Psoas muscle (tissue), 8 donors: ENCODE measurements at places on chromosomes 4 and X. TPM values are rescaled to one million over a fixed set of nuclear protein-coding genes. Genes with fewer than 3 reads are reported as not detected.
A peak's percentile ranks its signal among the peaks of the same experiment; 100 is the strongest.

The SFRP2 gene
- 2.6 TPM for total RNA-seq

The TMPRSS11F gene
- not detected for total RNA-seq

The LRCH2 gene
- 0.22 TPM for total RNA-seq

The SLC9B2 gene
- 8.6 TPM for total RNA-seq

The SOX3 gene
- not detected for total RNA-seq

The LDOC1 gene
- total RNA-seq, result 1.8 TPM

The CXCL9 gene
- 0.44 TPM for total RNA-seq

The WAS gene
- total RNA-seq, result 2.9 TPM

The PDLIM3 gene
- 5,341 TPM for total RNA-seq

DNA sequence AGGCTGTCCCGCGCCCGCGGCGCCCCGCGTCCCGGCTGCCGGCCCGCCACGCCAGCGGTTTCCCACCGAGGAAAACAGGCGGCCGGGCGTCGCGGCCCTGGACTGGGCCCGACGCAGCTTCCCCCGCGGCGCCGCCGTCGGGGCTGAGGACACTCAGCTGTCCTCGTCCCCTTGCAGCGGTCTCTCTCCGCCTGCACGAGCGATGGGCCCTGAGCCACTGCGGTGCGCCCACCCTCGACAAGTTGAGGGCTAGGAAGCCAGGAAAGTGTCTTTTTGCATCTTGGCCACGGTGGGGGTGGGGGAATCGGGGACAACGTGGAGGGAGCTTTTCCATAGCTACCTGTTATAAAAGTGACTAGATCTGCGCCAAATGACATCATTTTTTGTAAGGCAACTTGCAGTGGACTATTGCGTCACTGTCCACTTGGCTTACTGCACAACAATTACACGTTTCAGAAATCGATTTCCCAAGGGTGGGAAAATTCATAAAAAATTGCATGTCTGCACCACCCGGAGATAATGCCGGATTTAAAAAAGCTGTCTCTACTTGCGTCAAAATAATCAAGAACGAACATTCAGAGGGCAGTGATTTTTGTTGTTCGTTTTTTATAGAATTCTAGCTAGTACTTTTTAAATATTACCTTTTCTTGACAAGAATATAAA is 1.1 kb downstream of the KLHL15 start:
- no peaks in the 10 kb centered on the region for H3K36me3 ChIP-seq
- H3K4me1 ChIP-seq, result no peaks in the 10 kb centered on the region
- H3K27me3 ChIP-seq, result peaks cover 15% of the 10 kb centered on the region
- peak overlapping the region; percentile 85 for H3K4me3 ChIP-seq

GRCh38 chr4:43754566-43754965 is 694.0 kb downstream of the KCTD8 start:
- H3K4me1 ChIP-seq, result no peaks in the 10 kb centered on the region
- DNase-seq, result no peak
- no peaks in the 10 kb centered on the region for H3K36me3 ChIP-seq
- no peak overlapping the region for H3K4me3 ChIP-seq

GRCh38 chr4:113173793-113174264 is 124.4 kb downstream of the ANK2 start:
- no peak overlapping the region for H3K4me3 ChIP-seq
- no peak for DNase-seq
- H3K27ac ChIP-seq, result no peak overlapping the region
- no peaks in the 10 kb centered on the region for H3K27me3 ChIP-seq
- peaks cover 23% of the 10 kb centered on the region for H3K4me1 ChIP-seq
- H3K36me3 ChIP-seq, result no peaks in the 10 kb centered on the region

DNA sequence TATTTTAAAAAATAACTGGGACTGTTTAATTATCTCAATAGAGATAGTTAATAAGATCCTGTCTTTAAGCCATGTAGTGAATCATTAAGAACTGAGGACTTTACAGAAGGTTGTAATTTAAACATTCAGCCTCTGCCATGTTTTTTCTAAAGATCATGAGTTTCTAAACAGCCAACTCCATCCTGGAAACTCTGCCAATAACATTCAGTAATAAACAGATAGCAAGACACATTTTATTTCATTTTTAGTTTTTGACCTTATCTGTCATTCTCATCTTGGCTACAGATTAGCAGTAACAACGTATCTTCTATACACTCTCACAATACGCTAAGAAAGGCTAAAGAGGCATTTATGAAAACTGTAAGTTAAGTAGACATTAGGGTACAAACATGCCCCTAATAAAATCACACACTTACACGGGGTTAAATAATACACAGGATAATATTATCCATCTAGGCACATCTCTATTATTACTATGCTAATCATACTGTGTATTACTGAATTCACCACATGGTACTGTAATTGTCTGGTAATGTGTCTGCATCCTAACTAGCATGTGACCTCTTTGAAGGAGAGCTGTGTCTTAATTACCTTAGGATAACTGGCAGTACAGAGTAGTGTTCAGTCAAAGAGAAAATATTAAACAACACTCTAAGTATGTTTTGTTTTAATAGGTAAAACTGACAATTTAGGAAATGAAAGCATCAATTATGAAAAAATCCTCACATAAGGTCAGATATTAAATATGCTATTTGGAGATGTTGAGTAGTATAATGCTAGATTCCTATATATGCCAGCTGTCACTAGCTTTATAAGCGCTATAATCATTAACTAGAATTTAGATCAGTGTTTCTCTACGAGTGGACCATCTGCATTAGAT is 122.4 kb upstream of the NAP1L5 start:
- peak overlapping the region; percentile 77 for H3K4me3 ChIP-seq
- no peak for DNase-seq
- H3K27ac ChIP-seq, result peak overlapping the region; percentile 24

DNA sequence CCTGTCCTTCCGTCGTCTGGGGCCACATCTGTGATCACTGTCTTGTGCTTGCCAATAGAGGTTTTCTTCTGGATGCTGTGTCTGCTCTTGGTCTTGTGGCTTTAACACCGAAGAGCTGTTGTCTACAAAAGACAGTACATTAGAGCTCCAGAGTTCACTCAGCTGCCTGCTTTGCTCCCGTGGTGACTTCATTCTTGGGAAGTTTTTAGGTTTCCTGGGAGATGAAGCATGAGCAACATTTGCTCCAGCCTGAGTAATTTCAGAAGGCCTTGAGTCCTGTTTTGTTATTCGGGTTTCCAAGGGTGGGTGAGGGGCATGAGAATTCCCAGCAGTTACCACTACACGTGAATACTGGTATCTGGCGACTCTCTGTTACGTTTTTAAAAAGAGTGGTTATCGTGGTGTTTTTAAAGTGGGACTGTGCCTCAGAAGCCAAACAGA is 189.2 kb downstream of the SHROOM3 start:
- H3K4me3 ChIP-seq, result no peak overlapping the region
- H3K4me1 ChIP-seq, result no peaks in the 10 kb centered on the region

- no peaks in the 10 kb centered on the region for H3K27me3 ChIP-seq
- H3K36me3 ChIP-seq, result no peaks in the 10 kb centered on the region
- no peak overlapping the region for H3K27ac ChIP-seq
- peaks cover 9% of the 10 kb centered on the region for H3K4me1 ChIP-seq
- DNase-seq, result no peak
Observed at GRCh38 chr4:109879081-109879480, 31.2 kb downstream of the LRIT3 start.

DNA sequence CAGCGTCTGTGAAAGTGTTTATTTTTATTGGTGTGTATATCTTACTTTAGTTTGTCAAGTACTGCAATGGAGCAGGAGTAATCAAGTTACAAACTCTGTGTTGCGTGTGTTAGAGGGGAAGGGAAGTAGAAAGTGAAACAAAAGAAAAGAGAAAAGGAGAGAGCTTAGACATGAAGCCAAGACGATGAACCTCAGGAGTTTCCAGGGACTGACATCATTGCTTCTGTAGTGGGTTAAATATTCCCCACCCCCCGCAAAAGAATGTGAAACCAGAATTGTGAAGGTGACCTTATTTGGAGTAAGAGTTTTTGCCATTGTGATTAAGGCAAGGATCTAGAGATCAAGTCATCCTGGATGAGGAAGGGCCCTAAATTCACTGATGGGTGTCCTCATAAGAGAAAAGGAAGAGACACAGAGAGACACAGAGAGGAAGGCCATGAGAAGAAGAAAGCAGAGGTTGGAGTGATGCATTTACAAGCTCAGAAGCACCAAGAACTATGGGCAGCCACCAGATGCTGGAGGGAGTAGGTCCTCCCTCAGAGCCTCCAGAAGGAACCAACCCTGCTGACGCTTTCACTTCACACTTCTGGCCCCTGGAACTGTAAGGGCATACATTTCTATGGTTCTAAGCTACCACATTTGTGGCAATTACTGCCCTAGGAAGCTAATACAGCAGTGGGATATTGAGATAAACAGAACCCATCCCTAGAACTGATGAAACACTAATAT is 173.6 kb upstream of the SFRP2 start:
- H3K27me3 ChIP-seq, result no peaks in the 10 kb centered on the region
- no peak overlapping the region for H3K27ac ChIP-seq
- no peaks in the 10 kb centered on the region for H3K36me3 ChIP-seq
- no peak overlapping the region for H3K4me3 ChIP-seq

DNA sequence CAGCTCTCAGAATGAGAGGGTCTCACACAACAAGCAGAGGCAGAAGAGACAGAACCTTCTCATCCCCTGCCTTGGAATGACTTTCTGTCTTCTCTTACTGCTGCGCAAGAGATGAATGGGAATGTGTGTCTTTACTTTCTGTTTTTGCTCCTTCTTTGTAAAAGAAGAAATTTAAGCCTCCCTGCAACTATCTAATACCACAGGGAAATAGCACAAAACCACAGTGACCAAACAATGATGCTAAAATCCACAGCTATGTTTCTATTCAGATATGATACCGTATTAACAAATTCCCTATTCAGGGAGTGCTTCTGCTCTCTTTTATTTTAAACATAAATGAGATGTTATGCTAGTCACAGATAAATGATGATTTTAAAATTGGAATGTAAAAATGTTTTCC is 173.8 kb upstream of the RAI2 start:
- H3K4me3 ChIP-seq, result no peak overlapping the region
- DNase-seq, result no peak
- no peaks in the 10 kb centered on the region for H3K27me3 ChIP-seq
- H3K4me1 ChIP-seq, result no peaks in the 10 kb centered on the region

DNA sequence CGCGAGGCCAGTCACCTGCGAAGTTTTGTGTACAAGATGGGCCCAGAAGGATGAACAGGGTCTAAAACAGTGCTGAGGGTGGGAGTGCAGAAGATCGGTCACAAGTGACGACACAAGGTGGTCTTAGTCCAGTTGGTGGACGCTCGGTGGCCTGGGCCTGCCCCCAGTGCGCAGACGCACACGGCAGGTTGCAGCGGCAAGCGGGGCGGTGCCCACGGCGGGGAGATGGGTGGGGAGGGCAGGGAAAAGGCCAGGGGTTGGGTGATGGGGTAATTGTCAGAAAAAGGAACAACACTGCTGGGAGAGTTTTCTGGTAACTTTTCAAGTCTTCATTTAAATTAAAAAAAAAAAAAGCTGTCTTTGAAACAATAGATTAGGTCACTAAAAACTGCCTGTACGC is 1.0 kb upstream of the PRDX4 start:
- no peak overlapping the region for H3K4me3 ChIP-seq
- H3K36me3 ChIP-seq, result no peaks in the 10 kb centered on the region
- DNase-seq, result no peak
- peak overlapping the region; percentile 78 for H3K27ac ChIP-seq

GRCh38 chr4:127506283-127506682 is 126.5 kb upstream of the INTU start:
- DNase-seq, result no peak
- no peaks in the 10 kb centered on the region for H3K4me1 ChIP-seq
- no peak overlapping the region for H3K27ac ChIP-seq
- H3K27me3 ChIP-seq, result no peaks in the 10 kb centered on the region
- H3K36me3 ChIP-seq, result no peaks in the 10 kb centered on the region

GRCh38 chr4:158068068-158068467 is 104.8 kb downstream of the GASK1B start:
- no peak overlapping the region for H3K4me3 ChIP-seq
- no peaks in the 10 kb centered on the region for H3K27me3 ChIP-seq
- no peaks in the 10 kb centered on the region for H3K36me3 ChIP-seq
- no peak overlapping the region for H3K27ac ChIP-seq

DNA sequence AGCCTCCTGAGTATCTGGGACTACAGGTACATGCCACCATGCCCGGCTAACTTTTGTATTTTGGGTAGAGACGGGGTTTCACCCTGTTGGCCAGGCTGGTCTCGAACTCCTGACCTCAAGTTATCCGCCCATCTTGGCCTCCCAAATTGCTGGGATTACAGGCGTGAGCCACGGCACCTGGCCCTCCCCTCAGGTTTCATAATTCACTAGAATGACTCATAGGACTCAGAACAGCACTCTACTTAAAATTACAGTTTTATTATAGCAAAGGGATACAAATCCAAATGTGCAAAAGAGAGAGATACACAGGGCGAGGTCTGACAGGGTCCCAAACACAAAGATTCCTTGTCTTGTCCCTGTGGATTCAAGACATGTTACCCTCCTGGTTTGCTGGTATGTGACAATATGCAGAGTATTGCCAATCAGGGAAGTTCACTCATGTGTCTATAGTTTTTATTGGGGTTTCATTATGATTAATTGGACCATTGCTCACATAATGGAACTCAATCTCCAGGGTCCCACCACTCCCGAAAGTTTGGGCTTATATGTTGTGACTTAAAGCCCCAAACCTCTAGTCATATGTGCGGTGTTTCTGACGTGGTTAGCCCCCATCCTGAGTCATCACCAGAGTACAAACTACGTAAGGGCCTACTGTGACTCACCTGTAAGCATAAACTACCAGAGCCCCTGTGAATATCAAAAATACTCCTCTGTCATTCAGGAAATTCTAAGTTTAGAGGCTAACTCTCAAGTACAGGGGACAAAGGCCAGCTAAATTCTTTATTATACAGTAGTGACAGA is 5.2 kb downstream of the YIPF6 start:
- no peak overlapping the region for H3K4me3 ChIP-seq
- DNase-seq, result no peak
- no peaks in the 10 kb centered on the region for H3K36me3 ChIP-seq

GRCh38 chr4:68570122-68570507 is 6.0 kb downstream of the UGT2B17 start:
- H3K4me1 ChIP-seq, result no peaks in the 10 kb centered on the region
- H3K4me3 ChIP-seq, result no peak overlapping the region
- H3K27me3 ChIP-seq, result no peaks in the 10 kb centered on the region

GRCh38 chr4:174873931-174874330 is 44.2 kb upstream of the ADAM29 start:
- H3K4me3 ChIP-seq, result no peak overlapping the region
- H3K4me1 ChIP-seq, result no peaks in the 10 kb centered on the region
- no peaks in the 10 kb centered on the region for H3K36me3 ChIP-seq
- no peak for DNase-seq

- no peak for DNase-seq
- H3K27ac ChIP-seq, result no peak overlapping the region
- H3K27me3 ChIP-seq, result no peaks in the 10 kb centered on the region
- H3K36me3 ChIP-seq, result no peaks in the 10 kb centered on the region
Observed at GRCh38 chrX:23497919-23498318, 163.3 kb downstream of the PTCHD1 start.

GRCh38 chr4:94577136-94577535 is 125.4 kb downstream of the PDLIM5 start:
- H3K27me3 ChIP-seq, result no peaks in the 10 kb centered on the region
- no peak for DNase-seq
- peak overlapping the region; percentile 32 for H3K27ac ChIP-seq
- no peak overlapping the region for H3K4me3 ChIP-seq
- H3K36me3 ChIP-seq, result no peaks in the 10 kb centered on the region
- H3K4me1 ChIP-seq, result peaks cover 70% of the 10 kb centered on the region
